ENCODE measurements at places on chromosomes 4 and X.

DNA sequence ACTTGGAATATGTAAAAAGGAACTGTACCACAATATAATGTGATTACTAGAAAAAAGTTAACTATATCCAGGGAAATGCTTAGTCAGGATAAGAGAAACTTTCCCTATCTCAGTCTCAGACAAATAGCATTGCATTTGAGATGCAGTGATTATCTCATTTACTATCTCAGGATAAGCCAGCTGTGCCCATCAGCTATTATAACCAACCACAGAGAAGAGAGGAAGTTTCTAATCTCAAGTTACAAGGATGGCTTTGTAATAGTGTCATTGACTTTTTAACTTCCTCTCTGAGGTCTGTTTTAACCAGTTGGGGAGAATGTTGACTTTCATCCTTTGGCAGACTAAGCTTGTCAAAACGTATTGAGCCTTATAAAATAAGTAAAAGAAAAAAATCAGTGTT lies 56.5 kb downstream of the SNX25 start:
- DNase-seq = no peak

DNA sequence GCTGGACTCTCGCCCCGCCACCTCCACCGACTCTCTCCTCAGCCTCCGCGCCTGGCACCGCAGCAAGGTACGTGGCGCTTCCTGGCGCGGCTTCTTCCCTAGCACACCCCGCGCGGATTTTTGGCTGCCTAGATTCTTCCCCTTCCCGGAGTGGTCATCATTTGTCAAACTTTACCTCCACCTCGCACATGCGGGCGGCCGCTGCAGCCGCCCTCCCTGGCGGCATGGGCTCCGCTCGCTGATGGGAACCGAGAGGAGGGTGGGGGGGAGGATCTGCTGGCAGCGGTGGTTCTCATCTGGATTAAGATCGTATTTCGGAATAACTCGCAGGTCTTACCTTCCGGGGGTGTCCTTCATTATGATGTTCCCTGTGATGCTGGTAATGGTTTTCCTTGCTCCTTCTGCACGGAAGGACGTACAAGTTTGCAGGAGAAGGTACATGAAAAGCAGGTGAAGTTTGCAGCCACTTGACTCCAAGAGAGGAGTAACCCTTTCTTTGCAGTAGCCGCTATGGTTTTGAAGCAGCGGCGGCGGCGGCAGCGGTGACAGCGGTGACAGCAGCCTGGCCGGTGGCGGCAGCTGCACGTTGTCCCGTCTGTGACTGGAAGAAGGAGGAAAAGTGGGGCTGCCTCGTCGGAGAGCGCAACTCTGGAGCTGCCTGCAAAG lies 2183.9 kb upstream of the TENM3 start:
- no peak for DNase-seq

DNA sequence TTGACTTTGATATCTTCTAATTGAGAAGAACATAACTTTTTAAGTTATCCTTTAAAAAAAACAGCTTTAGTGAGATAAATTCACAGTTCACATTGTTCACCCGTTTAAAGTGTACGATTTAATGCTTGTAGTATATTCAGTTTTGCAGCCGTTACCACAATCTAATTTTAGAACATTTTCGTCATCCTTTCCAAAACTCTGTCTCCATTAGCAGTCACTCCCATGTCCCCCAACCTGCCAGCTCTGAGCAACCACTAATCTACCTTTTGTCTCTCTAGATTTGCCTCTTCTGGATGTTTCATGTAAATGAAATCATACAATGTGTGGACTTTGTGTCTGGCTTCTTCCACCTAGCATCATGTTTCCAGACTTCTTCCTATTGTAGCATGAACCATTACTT lies 38.6 kb downstream of the CLCN4 start:
- DNase-seq = no peak

- DNase-seq = no peak
Measured at GRCh38 chr4:1640190-1640589, 43.9 kb downstream of the FAM53A start.

DNA sequence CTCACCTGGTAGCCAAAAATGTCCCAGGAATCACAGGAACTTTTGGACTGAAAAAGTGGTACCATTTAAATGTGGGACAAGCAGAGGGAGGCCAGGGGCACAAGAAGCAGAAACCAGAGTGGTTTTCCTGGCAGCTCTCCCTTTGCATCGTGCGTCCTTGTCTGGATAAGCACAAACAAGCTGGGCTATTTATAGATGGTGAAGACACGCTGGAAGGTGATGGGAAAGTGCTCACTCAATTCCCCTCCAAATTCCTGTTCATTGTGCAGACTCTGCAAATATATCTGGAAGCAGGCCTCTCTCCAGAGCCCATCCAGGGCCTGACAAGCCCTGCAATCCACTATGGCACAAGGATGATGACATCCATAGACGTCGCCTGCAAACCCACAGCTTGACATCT lies 63.6 kb upstream of the MAP3K15 start:
- no peak for DNase-seq

- DNase-seq = no peak
Measured at GRCh38 chr4:5843573-5844530, 49.0 kb downstream of the CRMP1 start.

GRCh38 chr4:153204247-153204671 lies at the start of gene TRIM2:
Gene TRIM2 (plus strand): TSS chr4:153204443. CDS start chr4:153204531, 88 bp downstream.
- peak; percentile 27 for DNase-seq

DNA sequence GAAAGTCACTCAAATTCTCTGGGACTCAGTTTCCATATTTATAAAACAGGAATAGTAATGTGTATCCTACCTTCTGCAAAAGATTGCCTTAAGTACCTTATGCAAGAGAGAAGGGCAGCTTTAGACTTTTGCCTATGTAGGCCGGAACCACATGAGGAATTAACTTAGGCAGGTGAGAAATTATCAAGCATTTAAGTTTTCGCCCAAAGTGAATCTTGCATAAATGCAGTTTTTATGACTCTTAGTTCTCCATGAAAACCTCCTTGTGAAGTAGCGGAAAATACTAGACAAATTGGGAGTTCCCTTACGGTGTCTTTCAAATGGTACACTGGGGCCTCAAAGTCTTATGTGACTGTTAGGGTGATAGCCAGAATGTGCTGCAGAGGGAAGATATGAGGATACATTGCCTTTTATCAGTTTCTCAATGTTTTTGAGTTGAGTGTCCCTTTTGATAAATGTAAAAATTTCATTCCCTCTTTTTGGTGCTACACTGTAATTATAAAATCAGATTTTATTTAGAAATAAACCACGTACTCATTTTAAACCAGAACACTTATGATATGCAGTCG lies 2.6 kb downstream of the SH2D1A start:
- DNase-seq = no peak

GRCh38 chr4:15912236-15912635 lies 26.3 kb downstream of the FGFBP1 start:
- DNase-seq = no peak

DNA sequence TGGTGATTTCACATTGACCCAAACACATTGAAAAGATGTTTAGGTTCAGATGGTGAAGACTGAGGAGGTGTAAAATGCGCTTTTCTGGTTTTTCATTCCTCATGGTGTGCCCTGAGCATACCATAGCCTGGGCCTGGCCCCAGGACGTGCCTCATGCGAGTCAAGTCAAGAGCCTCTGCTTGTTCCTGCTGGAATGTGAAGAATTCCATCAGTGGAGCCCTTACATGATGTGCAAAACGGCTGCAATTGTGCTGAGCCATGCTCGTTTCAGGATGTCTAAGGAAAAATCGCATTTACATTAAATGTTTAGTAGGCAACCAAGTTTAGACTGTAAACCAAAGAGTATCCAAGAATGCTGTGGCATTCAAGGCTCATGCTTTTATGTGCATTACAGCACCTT lies 34.9 kb downstream of the GYG2 start:
- no peak for DNase-seq

DNA sequence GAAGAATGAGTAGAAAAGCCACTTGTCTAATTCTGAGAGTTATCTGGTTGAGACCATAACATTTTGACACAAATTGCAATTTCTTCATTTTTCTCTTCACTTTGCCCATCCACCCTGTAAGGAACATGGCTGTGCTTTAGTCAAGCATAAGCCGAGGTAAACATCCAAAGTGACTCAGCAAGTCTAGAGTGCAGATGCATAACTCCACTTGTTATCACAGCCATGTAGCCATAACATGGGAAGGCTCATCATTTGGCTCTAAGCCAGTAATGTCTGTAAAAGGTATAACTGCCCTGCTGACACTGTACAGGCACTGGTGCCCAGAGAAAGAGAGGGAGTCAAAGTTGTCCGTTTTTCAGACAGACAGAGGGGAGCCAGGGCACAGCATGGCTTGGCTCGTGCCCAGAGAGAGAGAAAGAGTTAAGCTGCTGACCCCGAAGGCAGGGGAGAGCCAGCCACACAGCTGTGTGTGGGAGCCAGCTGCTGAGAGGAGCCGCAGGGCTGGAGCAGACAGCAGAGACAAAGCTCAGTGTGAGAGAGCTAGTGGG lies 76.9 kb upstream of the EXOC1L start:
- DNase-seq = no peak

DNA sequence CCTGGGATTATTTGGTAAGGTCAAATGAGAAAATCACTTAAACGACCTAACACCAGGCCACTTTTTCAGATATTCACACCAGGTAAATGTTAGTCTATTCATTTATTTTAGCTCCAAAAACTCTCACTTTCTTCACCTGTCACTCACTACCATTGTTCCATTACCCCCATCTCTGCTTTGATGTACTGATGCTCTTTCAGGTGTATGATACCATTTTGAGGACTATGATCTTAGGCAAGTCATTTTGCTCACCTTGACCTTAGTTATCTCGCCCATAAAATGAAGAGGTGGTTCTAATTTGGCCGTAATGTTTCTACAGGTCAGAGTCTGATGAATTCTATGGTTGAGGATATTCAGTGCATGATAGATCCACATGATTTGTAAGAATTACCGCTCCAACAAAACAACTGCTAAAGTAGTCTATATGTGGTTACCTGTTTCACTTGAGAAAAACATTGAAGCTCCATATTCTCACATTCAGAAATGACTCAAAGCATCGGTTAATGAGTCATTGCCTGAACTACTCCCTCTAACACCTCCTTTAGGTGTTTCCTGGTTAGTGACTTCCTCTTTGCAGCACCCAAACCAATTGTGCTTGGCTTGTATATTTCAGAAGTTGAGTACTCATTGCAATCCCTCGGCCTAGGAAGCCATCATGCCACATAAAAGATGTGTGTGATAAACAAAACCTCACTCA lies 4.5 kb downstream of the DTHD1 start:
- DNase-seq = no peak

Measured in caudate nucleus (tissue), 63 donors.